Right atrium auricular region (tissue), 2 donors: ENCODE measurements at places on chromosomes 11 and 22.
A peak's percentile ranks its signal among the peaks of the same experiment; 100 is the strongest.

DNA sequence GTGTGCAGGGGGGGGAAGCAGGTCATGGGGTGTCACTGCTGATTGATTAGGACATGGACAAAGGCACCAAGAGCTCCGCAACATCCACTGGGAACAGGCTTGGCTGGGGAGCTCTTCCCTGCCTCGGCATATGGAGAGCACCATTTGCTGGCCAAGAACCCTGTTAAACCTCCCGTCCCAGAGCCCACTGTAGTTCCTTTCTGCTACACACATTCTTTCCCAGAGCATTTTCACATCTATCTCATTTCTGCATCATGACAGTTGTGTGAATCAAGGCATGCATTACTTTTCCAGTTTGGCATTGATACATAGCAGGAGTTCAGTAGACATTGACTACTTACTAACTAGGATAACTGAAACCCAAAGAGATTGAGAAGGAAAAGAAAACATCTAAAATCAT is 333.4 kb upstream of the B3GAT1 start:
- DNase-seq: peak; percentile 23

DNA sequence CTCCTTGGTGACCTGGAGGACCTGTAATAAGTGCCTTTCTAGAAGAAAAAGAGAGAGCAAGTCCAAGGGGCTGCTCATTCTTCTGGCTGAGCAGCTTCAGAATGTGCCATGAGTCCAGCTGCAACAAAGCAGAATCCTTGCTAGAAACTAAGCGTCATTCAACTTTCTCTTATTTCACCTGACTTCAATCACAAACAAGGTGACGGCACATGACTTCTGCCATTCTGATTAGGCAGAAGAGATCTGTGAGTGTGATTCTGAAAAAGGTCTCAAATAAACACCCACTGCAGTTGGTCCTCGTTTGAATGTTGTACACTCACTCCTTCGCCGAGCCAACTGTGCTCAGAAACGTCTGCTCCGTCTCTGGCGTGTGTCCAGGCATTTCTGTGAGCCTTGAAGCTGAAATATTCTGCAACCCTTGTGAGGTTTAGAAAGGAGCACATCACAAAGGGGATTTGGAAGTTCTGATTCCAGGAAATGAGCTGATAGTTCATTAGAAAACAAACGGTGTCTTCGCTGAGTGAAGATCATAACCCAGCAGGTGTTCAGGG is 623.8 kb upstream of the KIRREL3 start:
- no peak for DNase-seq

DNA sequence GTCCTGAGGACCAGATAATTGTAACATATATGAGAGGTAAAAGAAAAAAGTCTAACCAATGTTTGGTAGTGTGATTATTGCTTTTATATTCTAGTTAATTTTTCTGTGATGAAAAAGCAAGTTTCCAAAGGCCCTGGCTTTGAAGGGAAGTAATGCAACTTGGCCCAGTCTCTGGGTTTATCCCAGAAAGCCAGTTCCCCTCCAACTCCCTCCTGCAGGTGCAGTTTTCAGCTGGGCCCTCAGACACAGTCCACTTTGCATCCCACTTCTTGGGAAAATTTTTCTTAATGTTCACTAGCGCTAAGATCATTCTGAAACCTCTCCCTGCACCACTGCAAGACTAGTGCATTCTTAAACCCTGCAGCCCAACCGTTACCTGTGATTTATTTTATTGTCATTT is 586.8 kb downstream of the NTM start:
- no peak for DNase-seq

GRCh38 chr11:132920451-132921096 is 611.7 kb downstream of the OPCML start:
- no peak for DNase-seq

DNA sequence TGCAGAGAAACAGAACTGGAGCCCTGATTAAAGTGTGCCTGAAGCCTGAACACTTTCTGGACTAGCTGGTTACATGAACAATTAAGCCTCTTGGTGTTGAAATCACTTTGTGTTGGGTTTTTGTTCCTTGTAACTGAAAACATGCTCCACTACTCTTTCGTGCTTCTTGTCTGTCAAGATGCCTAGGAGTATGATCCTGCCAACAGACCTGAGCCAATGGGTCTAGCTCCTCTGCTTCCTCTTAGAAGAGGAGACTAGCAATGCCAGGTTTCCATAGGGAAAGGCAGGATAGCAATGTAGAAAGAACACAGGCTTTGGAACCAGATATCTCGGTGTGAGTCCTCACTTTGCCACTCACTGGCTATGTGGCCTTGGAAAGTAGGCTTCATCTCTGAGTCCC is 40.3 kb downstream of the IRAG1 start:
- DNase-seq: no peak

GRCh38 chr22:37021710-37022482 is 2.4 kb downstream of the MPST start:
- DNase-seq: no peak

- no peak for DNase-seq
Observed at GRCh38 chr11:16412525-16413172, 56.3 kb upstream of the SOX6 start.
